Activated naive CD4-positive, alpha-beta T cell treated with anti-CD3 and anti-CD28 coated beads for 36 hours (primary cell): ENCODE measurements at places on chromosomes 4 and X. TPM values are rescaled to one million over a fixed set of nuclear protein-coding genes. Genes with fewer than 3 reads are reported as not detected.

The FAM184B gene
- total RNA-seq: not detected

The EPGN gene
- total RNA-seq: not detected

The NOP14 gene
- total RNA-seq: 48.3 TPM

The SMIM10 gene
- 1.0 TPM for total RNA-seq

DNA sequence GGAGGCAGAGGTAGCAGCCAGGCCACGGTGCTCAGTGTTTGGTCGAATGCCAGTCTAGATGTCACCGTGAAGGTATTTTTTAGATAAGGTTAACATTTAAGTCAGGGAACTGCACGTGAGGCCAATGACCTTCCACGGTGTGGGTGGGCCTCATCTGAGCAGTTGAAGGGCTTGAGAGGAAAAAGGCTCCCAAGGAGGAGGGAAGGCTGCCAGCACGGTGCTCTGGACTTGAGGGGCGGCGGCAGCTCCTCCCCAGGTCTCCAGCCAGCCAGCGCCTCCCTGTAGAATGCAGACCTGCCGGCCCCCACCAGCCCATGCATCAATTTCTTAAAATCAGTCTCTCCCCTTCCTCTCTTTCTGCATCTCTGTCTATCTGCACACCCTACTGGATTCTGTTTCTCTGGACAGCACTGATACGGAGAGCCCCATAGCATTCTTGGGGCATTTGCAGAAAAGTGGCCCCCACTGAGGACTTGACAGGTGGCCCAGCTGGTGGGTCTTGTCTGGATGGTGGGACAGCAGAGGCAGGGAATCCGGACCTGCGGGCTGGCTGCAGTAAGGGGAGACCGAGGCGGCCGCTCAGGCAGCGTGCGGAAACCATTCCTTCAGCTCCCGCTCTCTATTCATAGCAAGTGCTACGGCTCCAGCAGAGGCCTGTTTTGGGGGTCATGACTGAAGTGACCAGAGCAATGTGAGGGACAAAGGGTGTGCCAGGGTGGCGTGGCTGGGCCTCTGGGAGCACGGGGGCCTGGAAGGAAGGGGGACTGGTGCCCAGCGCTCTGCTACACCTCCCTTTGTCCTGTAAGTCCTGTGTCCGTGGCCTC, 7.9 kb upstream of the RGS12 start:
- peak; percentile 1 for DNase-seq
